ENCODE measurements at places on chromosomes 2 and 18.
A peak's percentile ranks its signal among the peaks of the same experiment; 100 is the strongest.

DNA sequence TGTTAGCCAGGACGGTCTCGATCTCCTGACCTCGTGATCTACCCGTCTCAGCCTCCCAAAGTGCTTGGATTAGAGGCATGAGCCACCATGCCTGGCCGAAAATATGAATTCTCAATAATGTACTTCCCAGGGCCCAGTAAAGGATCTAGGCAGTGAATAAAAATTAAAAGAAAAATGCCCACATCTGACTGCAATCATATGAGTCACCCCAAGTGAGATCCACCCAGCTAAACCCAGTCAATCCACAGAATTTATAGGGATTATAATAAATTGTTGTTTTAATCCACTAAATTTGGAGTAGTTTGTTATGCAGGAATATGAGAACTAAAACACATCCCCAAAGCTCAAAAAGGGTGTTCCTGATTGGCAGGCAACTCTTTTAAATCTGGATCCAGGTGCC, 93.5 kb upstream of the STK39 start:
- no peak overlapping the region for H3K4me3 ChIP-seq
- H3K4me1 ChIP-seq: peaks cover 11% of the 10 kb centered on the region
- H3K36me3 ChIP-seq: no peaks in the 10 kb centered on the region
- H3K27ac ChIP-seq: no peak overlapping the region

DNA sequence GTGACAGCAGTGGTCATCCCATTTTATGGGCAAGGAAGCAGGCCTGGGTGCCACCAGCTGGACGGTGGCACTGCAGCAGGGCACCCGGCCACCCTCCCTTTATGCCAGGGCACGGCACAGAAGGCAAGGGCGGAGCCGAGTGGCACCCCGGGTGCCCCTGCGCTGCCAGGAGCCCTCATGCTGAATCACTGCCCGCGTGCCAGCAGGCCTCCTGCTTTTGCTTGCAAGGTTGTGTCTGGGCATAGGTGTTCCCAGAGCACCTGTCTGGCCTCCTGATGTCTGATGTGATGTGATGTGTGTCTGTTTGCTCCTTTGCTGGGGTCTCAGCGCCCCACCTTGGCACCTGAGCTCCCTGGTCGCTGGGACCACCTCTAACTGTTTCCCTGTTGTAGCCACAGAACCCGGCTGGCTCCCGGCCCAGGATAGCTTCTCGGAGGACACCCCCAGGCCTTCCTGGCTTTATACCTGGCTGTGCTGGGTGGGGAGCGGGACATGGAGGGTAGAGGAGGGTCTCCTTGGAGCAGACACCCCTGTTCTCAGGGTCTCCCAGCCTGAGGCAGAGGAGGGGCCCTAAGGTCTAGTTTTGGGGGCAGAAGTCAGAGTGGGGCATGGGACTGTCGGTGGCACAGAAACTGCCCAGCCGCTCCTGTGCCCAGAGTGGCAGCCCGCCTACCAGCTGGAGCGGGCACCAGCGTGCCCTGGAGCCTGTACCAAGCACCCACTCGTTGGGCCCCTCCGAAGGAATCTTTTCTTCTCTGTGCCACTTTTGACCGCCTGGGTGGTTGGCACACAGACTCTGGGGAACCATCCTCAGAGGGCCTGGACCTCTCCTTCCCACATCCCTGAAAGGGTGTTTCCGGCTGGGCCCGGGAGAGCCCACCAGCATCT, 3.6 kb downstream of the GPC1 start:
- no peak overlapping the region for H3K4me3 ChIP-seq
- DNase-seq: no peak
- H3K27ac ChIP-seq: no peak overlapping the region
- H3K27me3 ChIP-seq: peaks cover 8% of the 10 kb centered on the region

- H3K36me3 ChIP-seq: no peaks in the 10 kb centered on the region
- H3K27me3 ChIP-seq: no peaks in the 10 kb centered on the region
- H3K27ac ChIP-seq: no peak overlapping the region
Measured at GRCh38 chr2:224594840-224595239, 9.7 kb upstream of the CUL3 start.

DNA sequence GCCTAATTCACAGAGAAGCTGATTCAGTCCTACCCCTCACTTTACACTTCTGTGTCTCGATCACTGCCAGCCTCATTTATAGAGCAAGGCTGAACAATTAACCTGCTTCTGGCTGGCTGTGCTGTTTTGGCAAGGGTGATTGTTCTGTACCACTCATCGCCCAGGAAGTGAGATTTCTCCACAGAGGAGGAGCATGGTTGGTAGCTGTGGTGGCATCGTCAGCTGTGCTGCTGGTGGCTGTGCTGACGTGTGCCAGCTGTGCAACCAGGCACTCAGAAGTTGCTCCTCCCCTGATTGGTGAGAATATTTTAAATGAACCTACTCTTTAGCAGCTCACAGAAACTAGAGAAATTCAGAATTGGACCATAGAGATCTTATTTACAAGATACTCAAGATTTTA, 158.3 kb downstream of the EML6 start:
- H3K4me1 ChIP-seq: no peaks in the 10 kb centered on the region
- no peak for DNase-seq
- H3K36me3 ChIP-seq: no peaks in the 10 kb centered on the region
- H3K27ac ChIP-seq: no peak overlapping the region

DNA sequence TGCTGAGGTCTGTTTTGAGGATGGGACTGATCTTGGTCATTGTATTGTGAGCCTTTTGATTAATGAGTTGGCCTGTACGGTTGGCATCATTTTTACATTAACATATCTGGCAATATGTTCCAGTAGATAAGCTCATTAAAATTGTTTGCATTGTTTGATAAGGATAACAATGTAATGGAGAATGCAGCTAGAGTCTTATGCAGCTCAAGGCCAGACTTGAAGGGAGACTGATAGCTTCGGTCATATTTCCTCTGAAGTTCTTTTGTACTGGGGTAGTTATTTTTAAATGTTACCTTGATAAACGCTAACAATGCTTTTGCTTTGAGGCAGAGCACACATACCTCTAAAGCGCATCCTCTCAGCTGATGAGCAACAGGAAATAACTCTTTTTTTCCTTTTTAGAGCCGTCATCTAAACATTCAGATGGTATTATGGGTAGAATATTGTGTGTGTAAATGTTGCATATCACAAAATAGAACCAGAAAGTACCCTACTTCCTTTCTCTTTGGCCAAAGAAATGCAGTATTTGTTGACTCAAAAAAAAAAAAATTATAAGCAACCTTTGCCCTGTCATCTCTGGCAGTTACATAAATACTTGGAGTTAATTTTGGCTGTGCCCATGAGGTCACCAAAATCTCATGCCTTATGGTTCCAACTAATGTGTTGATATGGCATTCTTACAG, 1.3 kb downstream of the MAPRE2 start:
- H3K4me3 ChIP-seq: peak overlapping the region; percentile 99
- H3K27ac ChIP-seq: peak overlapping the region; percentile 95
- peak; percentile 69 for DNase-seq
- H3K27me3 ChIP-seq: no peaks in the 10 kb centered on the region
- H3K36me3 ChIP-seq: no peaks in the 10 kb centered on the region
- peaks cover 82% of the 10 kb centered on the region for H3K4me1 ChIP-seq

- no peaks in the 10 kb centered on the region for H3K36me3 ChIP-seq
- no peak overlapping the region for H3K27ac ChIP-seq
- no peaks in the 10 kb centered on the region for H3K27me3 ChIP-seq
- no peak for DNase-seq
- no peaks in the 10 kb centered on the region for H3K4me1 ChIP-seq
Measured at GRCh38 chr2:56034258-56034657, 110.7 kb upstream of the EFEMP1 start.

- peak overlapping the region; percentile 80 for H3K4me3 ChIP-seq
- peaks cover 68% of the 10 kb centered on the region for H3K4me1 ChIP-seq
- H3K36me3 ChIP-seq: no peaks in the 10 kb centered on the region
- DNase-seq: no peak
- H3K27me3 ChIP-seq: no peaks in the 10 kb centered on the region
Measured at GRCh38 chr18:12883372-12883683, 709 bp downstream of the PTPN2 start.

DNA sequence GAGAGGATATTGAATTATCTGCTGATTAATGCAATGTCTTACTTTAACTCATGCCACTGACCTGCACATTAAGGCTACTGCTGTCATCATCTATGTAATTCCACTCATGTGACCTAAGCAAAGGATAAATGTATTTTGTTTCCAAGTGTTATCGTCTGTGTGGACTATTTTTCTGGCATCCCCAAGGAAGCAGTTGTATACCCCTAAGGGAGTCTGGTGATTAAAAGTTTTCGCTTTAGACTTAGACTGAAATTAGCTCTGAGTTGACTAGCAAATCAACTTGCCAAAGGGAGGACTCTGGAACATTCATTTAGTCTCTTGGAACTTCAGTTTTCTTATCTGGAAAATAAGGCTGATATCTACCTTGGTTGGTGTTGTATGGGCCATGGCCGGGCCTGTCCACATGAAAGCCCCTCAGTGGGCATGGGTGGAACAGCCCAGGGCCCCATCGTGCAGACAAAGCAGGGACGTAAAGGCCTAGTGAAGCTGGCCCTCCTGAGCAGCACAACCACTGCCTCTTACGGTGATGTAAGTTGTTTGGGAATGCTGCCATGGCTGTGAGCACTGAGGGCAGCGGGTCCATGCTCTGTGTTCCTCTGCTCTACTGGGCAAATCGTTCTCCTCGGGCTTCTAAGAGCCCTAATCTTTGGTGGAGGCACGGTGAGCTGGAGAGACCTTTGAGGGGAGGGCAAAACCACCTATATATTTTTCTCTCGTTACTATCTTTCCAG, 144.4 kb upstream of the RNF152 start:
- H3K27me3 ChIP-seq: no peaks in the 10 kb centered on the region
- H3K4me1 ChIP-seq: no peaks in the 10 kb centered on the region
- H3K27ac ChIP-seq: no peak overlapping the region
- DNase-seq: no peak
- H3K36me3 ChIP-seq: no peaks in the 10 kb centered on the region
- no peak overlapping the region for H3K4me3 ChIP-seq

All from B cell (primary cell).